A673 (cell line): ENCODE measurements at places on chromosomes 2 and 18. TPM values are rescaled to one million over a fixed set of nuclear protein-coding genes. Genes with fewer than 3 reads are reported as not detected.

TPO gene
- not detected in 2 replicates for total RNA-seq

TEKT4 gene
- not detected in 2 replicates for total RNA-seq

MYL12A gene
- total RNA-seq = 298 and 357 TPM in 2 replicates

CREB1 gene
- 67.7 and 78.5 TPM in 2 replicates for total RNA-seq

HOXD13 gene
- total RNA-seq = 32.7 and 33.8 TPM in 2 replicates

TMEFF2 gene
- total RNA-seq = 6.0 and 7.0 TPM in 2 replicates

RAB6D gene
- not detected in 2 replicates for total RNA-seq

AQP12A gene
- not detected in 2 replicates for total RNA-seq

ATP6V1B1 gene
- 6.4 and 6.5 TPM in 2 replicates for total RNA-seq

PPP1R1C gene
- 3.2 and 5.3 TPM in 2 replicates for total RNA-seq

COL3A1 gene
- total RNA-seq = 12.6 and 23.7 TPM in 2 replicates

TSPYL6 gene
- total RNA-seq = not detected in 2 replicates

GPR45 gene
- total RNA-seq = not detected in 2 replicates

CAVIN2 gene
- total RNA-seq = 0.09 and 0.28 TPM in 2 replicates

CHRND gene
- not detected in 2 replicates for total RNA-seq
